ENCODE measurements at places on chromosomes 12 and 14.
A peak's percentile ranks its signal among the peaks of the same experiment; 100 is the strongest.

DNA sequence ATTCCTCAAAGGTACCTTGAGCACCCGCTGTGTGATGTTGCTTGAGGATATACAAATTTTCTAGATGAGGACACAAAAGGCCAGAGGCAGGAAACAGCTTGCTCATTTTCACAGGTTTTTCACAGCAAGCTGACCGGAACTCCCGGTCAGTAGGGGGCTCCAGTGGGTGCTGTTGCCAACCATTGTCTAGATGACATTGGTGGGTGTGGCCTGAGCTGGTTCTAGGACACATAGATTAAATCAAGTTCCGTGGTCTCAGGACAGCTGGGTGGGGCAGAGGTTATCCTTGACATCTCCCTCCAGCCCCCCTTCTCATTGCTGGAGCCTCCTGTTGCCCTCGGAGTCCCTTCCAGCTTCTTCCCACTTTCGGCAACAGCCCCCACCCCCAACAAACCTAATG, 153.6 kb upstream of the FKBP4 start:
- no peak for DNase-seq

DNA sequence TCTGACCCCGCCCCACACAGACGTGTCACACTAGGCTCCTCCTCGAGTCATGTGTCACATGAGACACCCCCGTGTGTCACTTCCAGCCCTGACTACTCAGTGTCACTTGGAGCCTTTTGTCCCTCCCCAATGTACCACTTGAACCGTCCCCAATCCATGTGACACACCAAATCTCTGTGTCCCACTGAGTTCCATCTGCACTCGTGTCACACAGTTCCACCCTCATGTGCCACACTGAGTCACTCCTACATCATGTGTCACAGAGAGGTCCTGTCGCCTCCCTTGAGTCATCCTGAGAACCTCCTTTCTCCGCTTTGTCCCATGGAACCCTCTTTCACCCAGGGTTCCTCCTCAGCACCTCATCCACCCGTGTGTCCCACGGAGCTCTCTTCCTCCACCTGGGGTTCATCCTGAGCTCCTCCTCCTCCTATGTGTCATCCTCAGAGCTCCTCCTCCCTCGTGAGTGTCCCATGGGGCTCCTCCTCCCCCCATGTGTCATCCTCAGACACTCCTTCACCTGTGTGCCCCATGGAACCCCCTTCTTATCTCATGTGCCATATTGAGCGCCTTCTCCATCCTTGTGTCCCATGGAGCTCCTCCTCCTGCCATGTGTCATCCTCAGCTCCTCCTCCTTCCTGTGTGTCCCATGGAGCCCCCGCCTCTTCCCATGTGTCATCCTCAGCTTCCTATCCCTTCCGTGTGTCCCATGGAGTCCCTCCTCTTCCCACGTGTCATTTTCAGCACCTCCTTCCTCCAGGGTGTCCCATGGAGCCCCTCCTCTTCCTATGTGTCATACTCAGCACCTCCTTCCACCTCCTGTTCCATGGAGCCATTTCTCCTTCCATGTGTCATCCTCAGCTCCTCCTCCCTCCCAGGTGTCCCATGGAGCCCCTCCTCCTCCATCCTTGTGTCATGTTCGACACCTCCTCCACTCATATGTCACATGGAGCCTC, 32.0 kb downstream of the RTL1 start:
- no peak for DNase-seq

- DNase-seq = no peak
Measured at GRCh38 chr14:63677891-63678379, 36.3 kb upstream of the WDR89 start.

- no peak for DNase-seq
Measured at GRCh38 chr14:93017301-93017797, 94.4 kb downstream of the CHGA start.

- DNase-seq = no peak
Measured at GRCh38 chr14:56205881-56206280, 87.7 kb downstream of the PELI2 start.

DNA sequence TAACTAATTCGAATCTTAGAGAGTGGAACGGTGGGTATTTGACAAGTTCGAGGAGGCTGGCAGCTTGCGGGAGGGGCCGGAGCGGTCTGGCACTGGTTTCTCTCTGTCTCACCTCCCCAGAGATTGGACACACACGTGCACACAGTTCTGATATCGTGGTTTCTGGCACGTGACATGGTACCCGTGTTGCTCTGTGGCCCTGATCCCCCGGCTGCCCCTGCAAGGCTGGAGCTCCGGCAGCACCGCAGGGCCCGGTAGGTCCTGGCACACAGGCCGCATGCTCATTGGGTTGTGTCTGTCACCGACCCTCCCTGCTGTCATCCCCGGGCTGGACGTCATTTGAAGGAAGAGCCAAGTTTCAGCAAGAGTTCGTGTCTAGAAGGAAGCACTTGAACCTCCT, 82.7 kb downstream of the PPP2R5C start:
- no peak for DNase-seq

DNA sequence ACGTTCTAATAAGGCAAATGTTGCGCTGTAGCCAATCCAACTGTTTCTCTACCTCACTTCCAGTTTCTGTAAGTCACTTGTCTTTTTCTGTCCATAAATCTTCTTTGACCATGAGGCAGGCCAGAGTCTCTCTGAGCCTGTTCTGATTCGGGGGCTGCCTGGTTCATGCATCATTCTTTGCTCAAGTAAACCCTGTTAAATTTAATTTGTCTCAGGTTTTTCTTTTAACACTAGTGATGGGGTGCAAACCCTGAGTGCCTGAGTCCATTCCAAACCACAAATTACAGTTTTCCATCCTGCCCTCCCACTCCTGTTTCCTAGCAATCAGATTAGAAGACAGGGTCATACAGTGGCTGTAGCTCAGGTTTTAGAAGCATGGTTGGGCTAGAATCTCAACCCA, 41.9 kb downstream of the VWF start:
- DNase-seq = no peak

DNA sequence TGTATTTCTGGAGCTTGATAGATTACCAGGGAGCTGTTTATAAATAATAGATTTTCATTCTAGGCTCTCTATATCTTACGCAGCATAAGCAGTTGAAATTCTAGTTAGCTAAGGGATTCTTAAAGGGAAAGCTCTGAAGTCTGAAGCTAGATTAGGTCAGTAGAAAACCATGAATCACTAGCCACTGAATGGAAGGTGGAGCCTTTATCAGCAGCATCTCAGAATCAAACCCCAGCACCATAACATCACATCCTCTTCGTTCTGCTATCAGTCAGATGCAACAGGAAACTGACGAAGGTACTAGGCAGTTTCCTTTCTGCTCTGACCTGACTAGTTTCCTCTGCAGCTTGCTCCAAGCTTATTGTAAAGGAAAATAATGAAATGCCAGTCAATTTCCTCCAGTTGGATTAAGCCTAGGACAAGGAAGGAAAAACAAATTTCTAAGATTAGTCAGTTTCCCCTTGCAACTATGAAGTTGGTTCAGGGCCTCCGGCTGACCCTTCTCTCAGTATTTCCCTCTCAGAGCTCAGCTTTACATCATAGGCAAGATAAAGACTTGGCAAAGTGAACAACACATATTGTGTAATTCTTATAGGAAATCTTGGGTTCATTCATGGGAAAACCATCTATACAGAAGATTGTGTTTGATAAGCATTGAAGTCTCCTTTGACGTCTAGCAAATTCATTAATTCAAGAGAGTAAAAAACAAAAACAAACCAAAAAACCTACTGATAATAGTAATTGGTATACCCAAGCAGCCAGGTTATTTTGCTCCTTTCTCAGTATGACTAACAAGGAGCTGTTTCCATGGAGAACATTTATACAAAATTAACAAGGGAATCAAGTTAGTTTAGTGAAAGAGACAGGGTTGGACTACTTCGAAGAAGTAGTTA, 43.4 kb upstream of the CFAP54 start:
- DNase-seq = no peak

GRCh38 chr14:63614679-63615363, 26.9 kb downstream of the WDR89 start:
- no peak for DNase-seq

DNA sequence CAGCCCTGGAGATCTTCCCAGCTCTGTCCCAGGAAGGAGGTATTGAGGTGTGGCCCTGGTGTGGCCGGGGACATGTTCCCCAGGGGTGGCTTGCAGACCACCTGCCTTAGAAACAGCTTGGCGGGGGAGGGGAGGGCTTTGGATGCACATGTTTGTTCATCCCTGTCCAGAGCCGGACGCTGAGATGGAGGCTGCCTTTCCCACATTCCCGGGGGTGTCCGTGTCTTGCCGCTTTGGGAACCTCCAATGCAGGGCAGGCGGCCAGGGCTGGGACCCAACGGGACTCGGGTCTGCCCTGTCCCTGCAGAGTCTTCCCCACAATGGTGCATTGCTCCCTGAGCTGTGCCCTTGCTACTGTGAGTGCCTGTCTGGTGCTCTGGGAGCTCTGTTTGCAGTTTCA, 319.5 kb upstream of the SFSWAP start:
- DNase-seq = no peak

DNA sequence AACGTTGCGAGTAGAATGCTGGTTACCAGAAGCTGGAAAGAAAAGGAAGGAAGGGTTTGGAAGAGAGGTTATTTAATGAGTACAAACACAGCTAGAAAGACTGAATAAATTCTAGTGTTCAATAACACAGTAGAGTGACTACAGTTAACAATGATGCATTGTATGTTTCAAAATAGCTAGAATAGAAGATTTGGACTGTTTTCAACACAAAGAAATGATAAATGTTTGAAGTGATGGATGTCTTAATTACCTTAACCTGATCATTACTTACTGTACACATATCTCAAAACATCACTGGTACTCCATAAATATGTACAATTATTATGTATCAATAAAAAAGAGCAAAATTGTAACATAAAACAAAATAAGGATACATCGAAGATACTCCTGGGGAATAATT, 1221.8 kb upstream of the SEL1L start:
- DNase-seq = no peak

DNA sequence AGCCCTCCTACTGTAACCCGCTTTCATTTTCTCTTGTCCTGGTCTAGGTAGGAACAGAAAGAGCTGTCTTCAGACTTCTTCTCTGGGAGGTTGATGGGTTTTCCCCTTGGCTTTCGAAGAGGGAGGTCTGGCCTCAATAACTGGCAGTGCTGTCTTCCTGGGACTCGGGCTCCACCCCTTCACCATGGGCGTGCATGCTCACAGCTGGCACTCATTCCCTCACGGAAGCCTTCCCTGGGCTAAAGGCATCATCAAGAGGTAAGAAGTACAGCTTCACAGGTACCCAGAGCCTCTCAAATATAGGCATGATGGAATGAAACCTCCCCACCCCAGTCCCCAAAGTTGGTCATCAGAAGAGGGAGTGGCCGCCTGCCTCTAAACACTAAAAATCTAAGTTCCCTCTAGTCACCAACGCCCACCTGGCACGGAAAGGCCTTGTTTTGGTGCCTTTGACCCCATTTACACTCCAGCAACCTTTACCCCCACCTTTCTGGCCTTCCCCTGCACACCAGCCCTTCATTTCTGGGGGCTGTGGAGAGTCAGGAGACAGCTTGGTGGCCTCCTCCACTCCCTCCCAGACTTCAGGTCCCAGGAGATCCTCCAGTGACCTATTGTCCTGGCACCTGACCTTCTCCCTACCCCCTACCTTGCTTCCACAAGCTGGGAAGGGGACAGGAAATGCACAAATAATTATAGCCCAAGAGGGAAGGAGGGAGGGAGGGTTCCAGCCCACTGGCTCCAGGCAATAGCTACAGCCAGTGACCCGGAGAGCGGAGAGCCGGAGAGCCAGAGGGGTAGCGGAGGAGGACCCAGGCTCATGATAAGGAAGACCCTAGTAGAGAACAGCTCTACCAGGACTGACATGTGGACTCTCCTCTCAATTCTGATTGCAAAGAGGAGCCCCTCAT, 2.8 kb downstream of the RAPGEF3 start:
- no peak for DNase-seq

GRCh38 chr14:100905166-100905565, 1.6 kb upstream of the RTL1 start:
- DNase-seq = no peak

- no peak for DNase-seq
Measured at GRCh38 chr12:31342286-31342685, 16.3 kb upstream of the SINHCAF start.

DNA sequence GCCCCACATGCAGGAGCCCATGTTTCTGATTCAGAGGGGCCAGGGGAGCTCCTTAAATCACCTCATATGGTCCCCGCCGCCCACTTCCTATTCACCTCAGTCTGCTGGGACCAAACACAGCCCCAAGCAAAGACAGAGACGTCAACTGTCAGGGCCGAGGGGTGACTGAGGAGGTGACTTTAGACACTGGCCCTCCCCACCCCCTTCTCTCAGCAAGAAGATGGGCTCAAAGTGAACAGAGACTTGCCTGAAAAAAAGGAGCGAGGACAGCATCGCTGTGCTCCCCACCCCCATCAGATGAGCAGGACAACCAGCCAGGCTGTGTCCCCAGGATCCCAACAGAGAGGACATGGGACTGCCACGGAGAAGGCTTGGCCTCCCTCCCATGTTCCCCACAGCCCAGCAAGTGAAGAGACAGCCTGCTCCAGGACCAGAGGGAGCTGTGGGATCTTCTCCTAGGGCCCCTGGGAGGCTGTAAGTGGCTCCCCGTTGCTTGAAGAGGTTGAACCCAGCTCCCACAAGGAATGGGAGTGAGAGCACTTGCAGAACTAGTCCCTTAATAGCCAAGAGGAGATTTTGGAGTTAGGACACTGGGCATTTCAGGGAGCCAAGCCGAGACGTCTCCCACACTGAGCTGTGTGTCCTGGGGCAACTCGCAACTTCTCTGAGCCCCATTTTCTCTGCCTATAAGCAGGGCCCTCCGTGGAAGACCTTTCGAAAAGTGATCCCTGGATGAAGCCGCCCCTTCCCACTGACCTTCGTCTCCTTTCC, 1.3 kb upstream of the KRT79 start:
- no peak for DNase-seq

DNA sequence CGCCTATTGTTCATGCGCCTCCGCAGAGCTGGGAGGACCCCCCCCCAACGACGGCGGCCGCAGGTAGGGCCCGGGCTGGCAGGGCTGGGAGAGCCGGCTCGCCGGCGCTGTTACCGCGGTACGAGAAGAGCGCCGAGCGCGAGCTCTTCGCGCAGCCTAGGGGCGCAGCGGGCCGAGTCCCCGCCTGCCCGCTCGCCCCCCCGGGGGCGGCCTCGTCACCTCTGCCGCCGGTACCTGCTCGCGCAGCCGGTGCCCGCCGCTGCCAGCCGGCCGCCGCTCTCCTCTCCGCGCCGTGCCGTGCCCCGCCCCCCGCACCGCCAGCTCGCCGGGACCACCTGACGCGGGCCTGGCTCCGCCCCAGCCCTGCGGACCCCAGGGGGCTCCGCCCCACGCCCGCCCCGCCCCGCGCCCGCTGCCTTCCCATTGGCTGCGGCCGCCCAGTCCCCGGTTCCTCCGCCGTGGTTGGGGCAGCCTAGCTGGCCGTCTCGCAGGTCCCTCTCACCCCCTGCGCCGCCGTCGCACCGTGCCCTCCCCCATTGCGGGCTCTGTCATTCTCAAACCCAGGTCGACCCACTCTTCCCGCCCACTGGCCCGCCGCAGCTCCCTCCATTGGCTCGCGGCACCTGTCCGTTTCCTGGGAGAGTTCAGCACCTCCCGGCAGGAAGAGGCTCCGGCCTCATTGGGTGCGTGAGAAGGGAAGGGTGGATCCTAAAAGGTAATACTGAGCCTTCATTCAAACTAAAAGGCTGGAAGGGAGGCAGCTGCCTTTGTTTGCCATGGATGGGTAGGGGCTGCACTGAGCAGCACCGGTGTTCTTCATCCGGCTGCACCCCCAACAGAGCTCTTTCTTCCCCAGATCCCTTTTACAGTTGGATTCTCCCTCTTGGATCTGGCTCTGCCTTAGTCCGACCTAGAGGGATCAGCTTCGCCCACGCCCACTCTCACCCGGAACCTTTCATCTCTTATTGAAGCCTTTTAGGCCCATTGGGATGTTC, at the start of gene MAP3K9:
Gene MAP3K9, minus strand, starts transcription at position 289 of the 995 bp plus-strand sequence. CDS start 342 bp downstream, outside the sequence.
- peak; percentile 10 for DNase-seq
